ENCODE measurements at places on chromosomes 5 and 9. TPM values are rescaled to one million over a fixed set of nuclear protein-coding genes. Genes with fewer than 3 reads are reported as not detected.

The ADAMTSL1 gene
- 0.08 TPM for total RNA-seq

The WDR31 gene
- 0.96 TPM for total RNA-seq

The NRARP gene
- total RNA-seq = 3.6 TPM

The ZBTB34 gene
- total RNA-seq = 3.4 TPM

The CDK5RAP2 gene
- total RNA-seq = 28.6 TPM
